ENCODE measurements at places on chromosomes 12 and 14.

DNA sequence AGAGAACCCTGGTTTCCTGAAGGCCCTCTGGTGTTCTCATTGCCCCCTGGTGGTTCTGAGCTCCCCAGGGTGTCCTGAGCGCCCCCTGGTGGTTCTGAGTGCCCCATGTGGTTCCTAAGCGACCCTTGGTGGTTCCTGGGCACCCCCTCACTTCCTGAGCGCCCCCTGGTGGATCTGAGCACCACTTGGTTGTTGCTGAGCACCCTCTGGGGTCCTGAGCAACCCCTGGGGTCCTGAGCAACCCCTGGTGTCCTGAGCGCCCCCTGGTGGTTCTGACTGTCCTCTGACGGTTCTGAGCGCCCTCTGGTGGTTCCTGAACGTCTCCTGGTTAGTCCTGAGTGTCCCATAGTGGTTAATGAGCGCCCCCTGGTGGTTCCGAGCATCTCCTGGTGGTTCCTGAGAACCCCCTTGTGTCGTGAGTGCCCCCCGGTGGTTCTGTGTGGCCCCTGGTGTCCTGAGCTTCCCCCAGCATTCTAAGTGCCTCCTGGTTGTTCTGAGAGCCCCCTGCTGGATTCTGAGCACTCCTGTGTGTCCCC lies 568.3 kb downstream of the TMEM121 start:
- no peak for DNase-seq

GRCh38 chr14:38901791-38902190 lies 201.2 kb downstream of the SEC23A start:
- DNase-seq, result no peak

DNA sequence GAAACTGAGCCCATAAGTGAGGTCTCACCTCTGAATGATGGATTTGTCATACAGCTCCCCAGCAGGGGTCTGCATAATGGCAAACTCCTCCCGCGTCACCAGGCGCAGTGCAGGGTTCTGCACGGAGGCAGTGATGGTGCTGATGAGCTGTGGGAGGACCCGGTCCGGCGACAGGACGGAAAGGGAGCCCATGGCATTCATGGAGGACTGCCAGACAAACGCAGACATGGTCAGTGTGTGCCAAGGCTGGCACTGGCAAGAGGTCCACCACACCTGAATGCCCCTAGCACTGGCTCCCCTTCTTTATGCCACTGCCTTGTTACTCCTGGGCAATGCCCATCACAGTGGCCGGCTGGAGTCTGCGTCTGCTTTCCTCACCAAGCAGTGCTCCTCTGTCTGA lies 32.7 kb downstream of the GCN1 start:
- no peak for DNase-seq

GRCh38 chr14:39988939-39989338 lies 556.7 kb upstream of the FBXO33 start:
- DNase-seq, result no peak

DNA sequence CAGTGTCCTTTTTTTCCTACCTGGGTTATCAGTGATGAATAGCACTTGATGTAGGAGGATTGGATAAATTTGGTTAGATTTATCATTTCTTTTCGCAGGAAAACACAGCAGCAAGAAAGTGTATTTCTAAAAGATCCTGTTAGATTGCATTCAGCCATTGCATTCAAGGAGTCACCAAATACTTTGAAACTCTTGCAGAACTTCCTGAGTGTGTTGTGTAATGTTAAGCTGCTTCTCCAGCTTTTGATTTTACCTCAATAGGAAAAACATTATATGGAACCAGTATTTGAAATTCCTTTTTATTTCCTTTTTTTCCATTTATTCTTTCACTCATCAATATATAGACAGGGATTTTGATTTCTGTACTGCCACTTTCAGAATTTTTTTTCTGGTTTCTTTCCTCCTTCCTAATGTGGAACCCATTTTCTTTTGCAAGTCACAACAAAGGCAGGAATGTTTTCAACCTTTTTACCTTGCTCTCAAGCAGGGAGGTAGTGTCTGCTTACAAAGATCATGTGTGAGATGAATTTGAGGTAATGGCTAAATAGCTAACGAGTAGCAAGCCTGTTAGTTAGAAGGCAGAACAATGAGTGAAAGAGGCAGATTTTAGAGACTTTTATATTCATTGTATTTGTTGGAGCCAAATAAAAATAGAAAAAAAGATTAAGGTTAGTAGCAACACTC lies 56.2 kb downstream of the PPHLN1 start:
- DNase-seq, result no peak

DNA sequence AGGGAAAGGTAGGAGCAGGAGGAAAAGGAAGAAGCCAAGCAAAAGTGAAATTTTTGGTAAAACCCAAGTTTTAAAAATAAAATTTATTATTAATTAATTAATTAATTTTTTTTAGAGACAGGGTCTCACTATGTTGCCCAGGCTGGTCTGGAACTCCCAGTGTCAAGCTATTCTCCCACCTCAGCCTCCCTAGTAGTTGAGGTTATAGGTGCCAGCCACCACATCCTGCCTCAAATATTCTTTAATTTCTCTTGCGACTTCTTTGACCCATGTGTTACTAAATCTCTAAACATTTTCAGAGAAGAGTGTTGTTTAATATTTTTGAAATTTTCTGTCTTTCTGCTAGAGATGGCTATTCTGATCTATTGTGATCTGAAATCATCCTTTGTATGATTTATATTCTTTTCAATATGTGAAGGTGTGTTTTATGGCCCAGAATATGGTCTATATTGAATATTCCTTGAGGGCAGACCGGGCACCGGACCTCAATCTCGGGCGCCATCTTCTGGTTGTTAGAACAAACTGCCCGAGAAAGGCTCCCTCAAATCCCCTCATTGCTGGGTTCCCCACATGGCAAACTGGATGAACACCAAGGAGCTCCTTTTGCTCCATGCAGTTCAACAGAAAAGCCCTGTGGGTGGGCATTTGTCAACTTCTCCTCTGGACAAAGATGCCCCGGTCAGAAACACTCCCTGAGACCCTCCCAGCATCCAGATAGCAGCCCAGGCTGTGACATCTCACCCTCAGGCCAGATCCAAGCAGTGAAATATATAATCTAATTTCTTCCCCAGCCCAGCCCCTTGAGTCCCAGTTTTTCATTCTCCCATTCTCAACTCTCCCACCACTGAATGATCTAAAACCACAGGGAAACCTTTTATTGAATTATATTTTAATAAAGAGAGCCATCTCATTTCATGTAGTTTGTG lies 110.5 kb downstream of the ASCL4 start:
- DNase-seq, result no peak

DNA sequence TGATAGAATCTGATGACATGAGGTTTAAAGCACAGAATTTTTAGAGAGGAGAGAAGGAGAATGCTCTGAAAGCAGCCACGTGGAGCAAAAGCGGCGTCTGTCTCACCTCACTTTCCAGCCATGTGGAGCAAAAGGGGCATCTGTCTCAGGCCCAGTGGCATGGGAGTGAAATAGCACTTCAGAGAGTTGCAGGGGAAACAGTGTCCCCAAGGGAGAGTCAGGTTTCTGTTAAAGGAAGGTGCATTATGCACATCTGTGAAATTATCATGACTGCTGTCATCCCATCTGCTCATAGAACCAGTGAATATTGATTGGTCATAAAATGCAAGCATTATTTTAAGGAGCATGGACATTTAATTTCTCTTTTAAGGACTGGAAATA lies 124.0 kb downstream of the BICD1 start:
- DNase-seq, result no peak

DNA sequence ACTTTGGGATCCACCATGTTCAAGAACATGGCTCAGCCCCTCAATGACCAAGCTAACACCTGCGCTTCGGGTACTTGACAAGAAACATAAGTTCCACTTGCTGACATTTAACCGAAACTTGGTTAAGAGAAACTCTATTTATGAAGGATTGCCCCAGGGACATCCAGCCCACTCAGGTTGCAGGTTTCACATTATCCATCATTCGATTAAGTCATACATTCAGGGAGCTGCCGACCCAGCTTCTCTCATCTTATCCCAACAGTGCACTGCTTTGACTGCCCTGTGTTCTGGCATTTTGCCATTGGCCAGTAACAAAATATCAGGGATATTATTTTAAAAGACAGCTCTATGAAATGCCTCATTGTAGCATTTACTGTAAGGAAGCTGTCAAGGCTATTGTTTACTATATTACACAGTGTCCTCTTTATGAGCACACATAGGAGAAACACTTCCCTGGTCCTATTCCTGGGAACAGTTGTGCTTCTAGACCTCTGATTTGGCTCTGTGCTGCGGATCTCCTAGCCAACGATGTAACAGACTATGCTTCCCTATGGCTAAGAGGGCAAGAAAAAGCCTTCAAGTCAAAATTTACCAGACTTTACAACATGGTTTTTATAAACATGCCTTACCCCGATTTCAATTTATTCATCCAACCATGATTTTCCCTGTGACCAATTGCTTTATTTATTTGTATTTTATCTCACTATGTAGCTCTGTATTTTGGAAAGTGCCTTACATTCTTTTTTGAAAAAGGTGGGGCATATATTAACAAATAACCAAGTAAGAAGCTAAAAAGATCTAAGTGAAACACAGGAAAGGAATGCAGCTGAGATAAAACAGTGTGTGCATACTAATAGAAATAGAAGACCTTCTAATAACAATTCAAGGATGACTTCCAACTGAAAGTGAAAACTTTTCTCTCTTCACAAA lies 109.3 kb downstream of the ITPR2 start:
- DNase-seq, result no peak

DNA sequence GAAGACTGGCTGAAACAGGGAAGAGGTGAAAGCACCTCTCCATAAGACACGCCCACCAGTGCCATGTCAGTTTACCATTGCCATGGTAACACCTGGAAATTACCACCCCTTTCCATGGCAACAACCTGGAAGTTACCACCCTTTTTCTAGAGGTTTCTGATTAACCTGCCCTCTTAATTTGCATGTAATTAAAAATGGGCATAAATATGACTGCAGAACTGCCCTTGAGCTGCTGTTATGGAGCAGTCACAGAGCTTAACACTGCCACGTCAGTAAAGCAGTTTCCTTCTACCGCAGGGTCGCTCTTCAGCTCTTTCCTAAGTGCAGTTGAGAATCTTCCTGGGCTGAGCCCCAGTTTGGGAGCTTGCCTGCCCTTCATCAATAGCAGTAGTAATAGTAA lies 55.2 kb downstream of the RASSF3 start:
- DNase-seq, result no peak

DNA sequence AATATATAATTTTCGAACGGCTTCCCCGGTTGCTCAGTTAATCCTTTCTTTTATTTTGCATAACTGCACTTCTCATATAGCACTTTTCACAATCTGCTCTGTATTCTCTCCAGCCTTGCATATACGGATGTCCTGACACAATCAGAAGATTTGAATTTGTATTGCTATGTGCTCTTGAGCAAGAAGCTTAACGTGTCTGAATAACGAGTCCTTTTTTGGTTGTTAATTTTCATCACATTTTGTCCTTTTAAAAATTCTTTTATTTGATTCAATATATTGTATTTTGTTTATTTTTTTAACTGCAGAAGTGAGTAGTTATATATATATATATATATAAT lies 17.6 kb downstream of the A2M start:
- no peak for DNase-seq

DNA sequence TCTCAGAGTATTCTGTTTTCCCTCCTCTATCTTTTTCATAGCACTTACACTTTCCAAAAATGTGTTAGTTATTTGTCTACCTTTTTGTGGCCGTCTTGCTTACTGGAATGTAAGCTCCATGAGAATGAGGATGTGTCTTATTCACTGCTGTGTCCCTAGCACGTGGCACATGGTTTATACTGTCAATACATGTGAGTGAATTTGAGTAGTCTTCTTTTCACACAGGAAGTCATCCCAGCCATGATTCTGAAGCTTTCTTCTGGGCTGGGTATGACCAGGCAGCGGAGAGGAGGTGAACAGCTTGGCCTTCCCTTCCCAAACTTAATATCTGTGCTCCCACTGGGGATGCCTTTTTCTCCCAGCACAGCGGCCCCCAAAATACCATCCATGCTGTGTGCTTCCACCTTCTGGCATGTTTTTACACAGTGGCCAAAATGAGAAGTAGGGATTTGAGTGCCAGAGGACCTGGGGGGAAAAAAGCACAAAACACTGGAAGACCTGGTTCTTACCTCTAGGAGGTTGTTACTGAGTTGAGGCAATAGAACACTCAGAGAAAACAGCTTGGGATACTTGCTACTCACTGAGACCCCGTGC lies 10.3 kb downstream of the PLEKHG3 start:
- no peak for DNase-seq

GRCh38 chr12:102069707-102070106 lies 7.9 kb upstream of the WASHC3 start:
- no peak for DNase-seq

All from activated gamma-delta T cell treated with anti-CD3 and anti-CD28 coated beads, Interleukin-2, amount 50 U/mL, for 16 hours (primary cell).